Activated naive CD8-positive, alpha-beta T cell treated with anti-CD3 and anti-CD28 coated beads for 36 hours (primary cell): ENCODE measurements at places on chromosomes 13 and 19.
A peak's percentile ranks its signal among the peaks of the same experiment; 100 is the strongest.

- no peak for DNase-seq
Measured at GRCh38 chr19:14795078-14795721, 16.8 kb upstream of the ADGRE2 start.

DNA sequence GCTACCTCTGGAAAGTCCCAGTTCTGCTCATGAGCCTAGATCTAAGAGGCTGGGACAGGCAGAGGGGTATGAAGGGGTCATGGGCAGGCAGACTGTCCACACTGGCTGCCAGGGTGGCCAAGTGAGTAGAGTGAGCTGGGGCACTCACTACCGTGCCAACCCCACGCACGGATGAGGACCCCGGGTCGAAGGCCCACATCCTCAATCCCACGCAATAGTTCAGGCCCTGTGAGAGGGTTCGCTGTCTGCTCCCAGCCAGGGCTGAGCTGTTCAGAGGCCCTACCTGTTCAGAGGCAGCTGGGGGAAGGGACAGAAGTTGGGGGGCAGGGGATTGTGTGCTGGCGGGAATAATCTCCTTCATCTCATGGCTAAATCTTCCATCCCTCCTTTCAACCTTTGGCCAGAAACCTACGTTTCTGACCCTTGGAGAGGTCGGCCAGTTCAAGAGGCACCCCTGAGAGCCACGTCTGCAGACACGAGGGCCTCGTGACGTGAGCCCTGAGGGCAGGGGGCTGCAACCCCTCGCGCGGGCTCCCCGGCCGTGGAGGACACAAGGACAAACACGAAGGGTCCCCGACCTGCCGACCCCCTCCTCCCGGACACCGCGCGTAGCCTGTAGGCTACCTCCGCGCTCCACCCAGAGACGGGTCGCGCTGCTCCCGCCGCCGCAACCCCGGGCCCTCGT, 1.0 kb upstream of the RPS5 start:
- DNase-seq: peak; percentile 41

GRCh38 chr13:31022928-31023530, 90.6 kb downstream of the TEX26 start:
- DNase-seq: no peak

GRCh38 chr19:12838182-12838885, at the start of gene MAST1:
TSS of gene MAST1 (plus strand) at chr19:12838515. CDS start at chr19:12838573, 58 bp downstream.
- peak; percentile 72 for DNase-seq

- no peak for DNase-seq
Measured at GRCh38 chr13:39144941-39145533, 106.8 kb downstream of the NHLRC3 start.

- DNase-seq: no peak
Measured at GRCh38 chr13:74443631-74444030, 309.4 kb upstream of the KLF12 start.

DNA sequence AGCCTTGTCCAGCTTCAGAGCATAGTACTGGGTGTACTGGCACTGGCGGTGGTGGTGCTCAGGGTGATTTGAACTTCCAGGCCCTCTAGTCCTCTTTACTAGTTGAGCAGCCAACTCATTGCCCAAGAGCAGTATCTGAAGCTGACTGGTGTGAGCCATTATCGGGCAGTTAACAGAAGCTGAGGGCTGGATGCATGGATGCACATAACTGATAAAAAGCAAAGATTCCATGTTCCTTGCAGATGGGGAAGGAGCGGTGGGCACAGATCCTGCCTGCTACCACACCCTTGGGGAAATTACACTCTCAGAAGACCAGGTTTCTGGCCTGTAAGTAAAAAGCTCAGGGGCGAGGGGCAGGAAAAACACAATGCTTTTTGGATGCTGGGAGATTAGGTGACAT, 499.4 kb upstream of the ARGLU1 start:
- DNase-seq: no peak

DNA sequence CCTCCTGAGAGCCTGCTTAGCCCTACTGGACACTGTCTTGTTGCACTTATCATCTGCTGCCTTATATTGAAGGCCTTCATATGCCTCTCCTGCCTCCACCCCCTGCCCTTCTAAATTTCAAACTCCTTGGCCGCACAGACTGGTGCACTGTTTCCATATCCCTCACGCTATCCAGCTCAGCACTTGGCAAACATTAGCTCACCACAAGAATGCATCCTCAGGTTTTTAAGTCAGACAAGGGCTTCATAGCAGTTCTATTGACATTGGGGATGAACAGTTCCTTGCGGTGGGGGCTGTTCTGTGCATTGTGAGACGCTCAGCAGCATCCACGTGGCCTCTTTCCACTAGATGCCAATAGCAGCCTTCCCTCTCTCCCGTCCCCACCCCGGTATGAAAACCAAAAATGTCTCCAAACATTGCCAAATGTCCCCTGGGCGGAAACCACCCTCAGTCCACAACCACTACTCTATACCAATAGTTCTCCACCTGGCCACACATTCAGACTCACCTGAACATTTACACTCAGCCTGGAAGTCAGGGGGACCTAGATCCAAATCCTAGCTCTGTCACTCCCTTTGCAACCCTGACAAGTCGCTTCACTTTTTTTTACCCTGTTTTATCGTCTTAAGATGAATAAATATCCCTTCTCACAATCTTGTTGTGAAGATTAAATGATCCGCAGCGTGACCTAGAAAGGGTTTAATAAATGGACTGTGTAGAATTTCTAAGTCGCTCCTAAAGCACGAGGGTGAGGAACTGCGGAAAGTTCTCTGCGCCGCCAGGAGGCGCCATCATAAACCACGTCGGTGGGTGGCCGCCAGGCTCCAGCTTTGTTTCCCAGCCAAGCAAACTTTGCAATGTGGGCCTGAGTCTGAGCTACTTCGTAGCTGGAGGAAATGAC, 3.6 kb upstream of the CEACAM3 start:
- peak; percentile 58 for DNase-seq
